ENCODE measurements at places on chromosomes 12 and 14. TPM values are rescaled to one million over a fixed set of nuclear protein-coding genes. Genes with fewer than 3 reads are reported as not detected.

DNA sequence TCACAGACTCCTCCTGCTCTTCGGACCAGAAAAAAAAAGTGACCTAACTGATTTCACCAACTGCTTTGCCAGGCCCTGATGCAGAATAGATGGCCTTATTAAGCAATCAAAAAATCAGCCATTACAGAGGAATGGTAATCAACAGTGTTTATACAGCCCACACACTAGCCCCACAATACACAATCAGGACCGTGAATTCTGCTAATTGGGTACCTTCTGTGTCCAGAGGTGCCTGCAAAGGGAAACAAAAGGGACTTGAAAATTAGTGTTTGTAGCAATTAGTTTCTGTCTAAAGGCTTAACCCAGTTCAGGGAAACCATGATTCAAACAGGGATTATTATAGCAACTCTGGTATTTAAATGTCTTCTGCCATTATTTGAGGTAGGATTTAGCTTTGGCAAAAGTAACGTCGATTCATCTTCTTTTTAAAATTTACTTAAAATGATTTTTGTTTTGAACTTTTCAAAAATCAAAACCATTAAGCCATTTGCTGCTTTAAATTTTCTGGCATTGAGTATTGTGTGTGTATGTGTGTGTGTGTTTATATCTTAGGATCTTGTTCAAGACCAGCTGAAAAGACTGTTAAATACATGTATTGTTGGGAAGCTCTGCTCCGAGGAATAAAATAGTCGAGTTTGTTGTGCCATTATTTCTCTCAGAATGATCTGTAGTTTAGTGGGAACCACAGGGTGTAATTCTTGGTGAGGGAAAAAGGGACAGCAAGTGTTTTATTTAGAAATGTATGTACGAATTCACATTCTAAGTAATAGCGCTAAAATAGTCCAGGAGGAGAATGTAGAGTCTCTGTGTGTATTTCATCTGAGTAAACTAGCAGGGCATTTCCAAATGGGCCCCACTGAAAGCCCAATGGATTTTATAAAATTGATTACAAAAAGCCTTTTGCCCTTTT lies 156.1 kb downstream of the PTCSC3 start:
- DNase-seq: no peak

GRCh38 chr12:21940549-21941505 lies at the start of gene ABCC9:
TSS of gene ABCC9 (minus strand) at chr12:21941426. CDS start at chr12:21936674, 4,752 bp downstream.
- DNase-seq: peak; percentile 68

GRCh38 chr14:90375934-90376333 lies 20.9 kb upstream of the CALM1 start:
- no peak for DNase-seq

DNA sequence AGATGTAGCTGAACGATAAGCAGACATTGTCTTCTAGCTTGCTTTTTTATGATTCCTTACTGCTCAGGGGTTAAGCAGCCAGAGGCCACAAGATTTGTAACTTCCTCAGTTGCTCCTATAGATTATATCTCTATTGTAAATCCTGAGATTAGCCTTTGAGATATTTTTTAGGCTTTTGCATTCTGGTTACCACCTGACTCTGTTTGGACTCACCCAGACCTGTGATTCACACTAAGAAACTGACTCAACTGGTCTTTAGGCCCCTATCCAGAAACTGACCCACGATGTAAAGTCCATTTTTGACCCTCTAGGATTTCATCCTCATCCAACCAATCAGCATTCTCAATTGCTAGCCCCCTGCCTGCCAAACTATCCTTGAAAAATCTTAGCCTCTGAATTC lies 194.4 kb downstream of the RASSF9 start:
- DNase-seq: no peak

GRCh38 chr12:62766496-62766895 lies 168.5 kb downstream of the PPM1H start:
- DNase-seq: no peak

DNA sequence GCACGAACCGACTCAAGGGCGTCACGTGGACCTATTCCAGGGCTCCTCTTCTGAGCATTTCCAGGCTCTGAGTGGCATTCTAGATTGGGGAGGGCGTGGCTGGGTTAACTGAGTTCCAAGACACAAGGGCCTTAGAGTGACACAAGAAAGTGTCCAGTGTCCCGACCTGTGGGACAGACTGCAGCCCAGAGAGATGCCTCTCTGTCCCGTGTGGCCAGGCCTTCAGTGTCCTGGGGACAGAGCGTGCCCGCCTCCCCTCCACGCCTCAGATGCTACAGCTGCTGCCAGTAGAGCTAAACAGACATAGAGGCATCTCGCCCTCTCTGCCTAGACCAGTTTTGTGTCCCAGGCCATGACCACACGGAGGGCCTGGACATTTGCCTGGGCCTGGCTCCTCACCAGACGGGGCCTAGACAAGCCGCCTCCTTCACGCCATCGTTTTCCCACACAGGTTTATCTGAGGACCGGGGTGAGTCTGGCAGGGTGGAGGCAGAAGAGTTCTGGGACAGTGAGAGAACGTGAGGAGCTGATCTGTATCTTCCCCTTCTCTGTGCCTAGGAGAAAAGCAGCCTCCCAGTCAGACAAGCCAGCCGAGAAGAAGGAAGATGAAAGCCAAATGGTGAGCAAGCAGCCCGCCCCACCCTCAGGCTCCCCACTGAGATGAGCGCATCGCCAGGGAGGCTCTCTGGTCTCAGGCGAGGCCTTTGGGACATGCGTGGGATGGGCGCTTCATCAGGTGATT lies 27.1 kb downstream of the DEGS2 start:
- no peak for DNase-seq

GRCh38 chr14:100031506-100032281 lies 33.5 kb upstream of the EVL start:
- DNase-seq: no peak

DNA sequence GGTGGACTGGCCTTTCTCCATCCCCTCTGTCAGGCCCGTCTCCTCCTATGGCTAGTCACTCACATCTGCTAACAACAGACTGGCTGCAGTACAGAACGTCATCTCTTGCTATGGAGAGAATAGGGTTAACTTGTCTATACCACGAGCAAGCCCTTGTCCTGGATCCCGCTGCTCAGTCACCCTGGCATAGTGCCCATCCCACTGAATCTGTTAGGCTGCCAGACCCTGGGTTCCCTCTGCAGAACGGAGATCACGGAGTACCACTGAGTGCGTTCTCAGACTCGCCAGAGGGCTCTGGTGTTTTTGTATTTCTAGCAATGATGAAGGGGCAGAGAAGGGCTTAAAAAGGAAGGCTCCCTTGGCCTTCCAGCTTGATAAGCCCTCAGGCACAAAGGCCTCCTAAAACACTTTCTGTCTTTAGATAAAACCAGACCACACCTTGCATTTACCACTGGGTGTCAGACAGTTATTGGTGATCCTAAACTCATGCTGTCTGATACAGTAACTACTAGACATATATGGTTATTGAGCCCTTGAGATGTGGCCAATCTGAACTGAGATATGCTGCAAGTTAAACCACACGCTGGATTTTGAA lies 6.3 kb upstream of the NRIP2 start:
- no peak for DNase-seq

DNA sequence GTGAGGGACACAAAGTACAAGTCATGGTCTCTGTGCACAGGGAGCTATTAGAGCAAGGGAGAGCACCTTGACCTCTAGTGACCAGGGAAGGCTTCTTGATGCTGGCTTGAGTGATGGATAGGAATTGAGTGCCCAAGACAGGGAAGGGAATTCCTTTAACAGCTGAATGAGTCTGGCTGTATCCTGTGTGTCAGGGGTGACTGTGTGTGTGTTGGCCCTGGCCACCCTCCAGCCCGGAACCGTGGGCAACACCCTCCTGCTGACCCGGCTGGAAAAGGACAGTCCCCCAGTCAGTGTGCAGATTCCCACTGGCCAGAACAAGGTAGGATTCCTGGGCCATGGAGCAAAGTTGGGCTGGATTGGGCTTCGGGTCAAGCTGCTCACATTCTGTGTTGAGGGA lies 5.5 kb upstream of the PFDN5 start:
- DNase-seq: no peak

- DNase-seq: no peak
These were observed 66.9 kb downstream of the GALNT9 start for GRCh38 chr12:132262256-132263060.

GRCh38 chr12:9732921-9733461 lies at the start of gene CLECL1:
TSS of gene CLECL1 (minus strand) at chr12:9733097.
- DNase-seq: no peak

RPL10L gene
- not detected for total RNA-seq

FAM186B gene
- 0.33 TPM for total RNA-seq

PTGER2 gene
- total RNA-seq: 0.60 TPM

COX14 gene
- total RNA-seq: 195 TPM

ORAI1 gene
- total RNA-seq: 11.4 TPM
